ENCODE measurements at places on chromosomes 2 and 18.

DNA sequence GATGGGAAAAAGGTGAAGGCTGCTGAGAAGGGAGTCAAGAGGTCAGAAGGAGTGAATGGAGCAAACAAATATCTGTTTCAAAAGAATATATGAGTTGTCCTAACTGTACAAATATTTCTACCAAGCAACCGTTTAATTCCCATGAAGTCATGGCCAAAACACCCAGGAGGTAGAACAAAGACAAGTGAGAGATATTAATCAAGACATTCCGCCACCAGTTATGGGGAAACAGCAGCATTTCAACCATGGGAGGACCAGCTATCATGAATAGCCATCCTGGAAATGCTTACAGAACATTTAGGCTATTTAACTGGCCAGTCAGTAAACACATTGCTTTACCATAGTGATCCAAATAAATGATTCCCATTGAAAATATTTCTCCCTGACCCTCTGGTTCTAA lies 396.3 kb downstream of the IRS1 start:
- no peak for DNase-seq

- DNase-seq, result no peak
Measured at GRCh38 chr2:198321522-198322088, 517.2 kb downstream of the PLCL1 start.

DNA sequence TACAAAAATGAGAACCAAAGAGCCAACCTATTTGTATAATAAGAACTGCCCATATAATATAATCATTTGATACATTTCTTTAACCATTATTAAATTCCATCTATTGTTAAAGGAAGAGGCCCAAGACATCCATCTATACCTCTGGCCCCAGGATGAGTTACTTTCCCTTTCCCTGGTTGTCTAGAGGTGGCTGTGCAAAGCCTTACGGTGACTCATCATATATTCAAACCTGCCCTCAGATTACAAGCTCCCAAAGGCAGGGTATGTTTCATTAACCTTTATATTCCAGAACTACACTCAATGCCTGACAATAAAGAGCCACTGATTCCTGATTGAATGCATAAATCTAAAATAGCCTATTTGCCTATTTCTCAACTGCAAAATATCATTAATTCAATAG lies 105.8 kb upstream of the PID1 start:
- DNase-seq, result no peak

GRCh38 chr2:100054426-100054825 lies 88.0 kb downstream of the AFF3 start:
- DNase-seq, result no peak

DNA sequence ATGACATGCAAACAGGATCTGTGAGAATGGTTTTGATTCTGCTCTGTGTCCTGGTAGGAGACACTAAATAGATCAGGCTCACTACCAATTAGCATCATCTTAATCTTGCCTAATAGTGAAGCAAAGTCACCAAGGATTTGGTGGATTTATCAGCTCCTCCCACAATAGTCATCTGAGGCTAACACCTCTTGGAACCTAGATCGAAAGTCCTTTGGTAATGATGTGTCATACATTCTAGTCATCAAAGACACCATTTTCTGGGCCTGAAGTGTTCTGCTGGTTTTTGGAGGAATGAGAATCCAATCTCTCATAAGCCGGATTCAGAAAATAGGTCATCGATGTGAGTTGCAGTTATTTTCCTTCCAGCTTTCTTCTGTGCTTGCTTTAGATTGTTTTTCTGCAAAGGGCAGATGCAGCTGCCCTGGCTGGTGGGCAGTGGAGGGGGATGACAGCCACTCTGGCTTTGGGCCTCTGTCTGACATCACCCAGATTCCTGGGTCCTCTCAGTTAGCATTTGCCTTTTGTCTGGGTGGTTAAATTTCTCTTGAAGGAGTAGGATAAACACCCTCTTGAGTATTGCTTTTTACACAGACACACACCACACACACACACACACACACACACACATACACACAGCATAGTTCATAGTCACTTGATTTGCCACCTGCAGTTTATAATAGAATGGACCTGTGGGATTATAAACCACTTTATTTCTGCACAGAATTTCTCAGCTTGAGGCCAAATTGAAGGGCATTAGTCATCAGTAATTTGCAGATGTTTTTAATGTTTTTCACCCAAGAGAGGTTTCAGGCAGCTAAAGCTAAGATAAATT lies at the start of gene MYO3B:
Gene MYO3B (plus strand): TSS at position 198 of the 832 bp plus-strand sequence. CDS start 141 bp downstream, at position 339.
- DNase-seq, result peak; percentile 5

DNA sequence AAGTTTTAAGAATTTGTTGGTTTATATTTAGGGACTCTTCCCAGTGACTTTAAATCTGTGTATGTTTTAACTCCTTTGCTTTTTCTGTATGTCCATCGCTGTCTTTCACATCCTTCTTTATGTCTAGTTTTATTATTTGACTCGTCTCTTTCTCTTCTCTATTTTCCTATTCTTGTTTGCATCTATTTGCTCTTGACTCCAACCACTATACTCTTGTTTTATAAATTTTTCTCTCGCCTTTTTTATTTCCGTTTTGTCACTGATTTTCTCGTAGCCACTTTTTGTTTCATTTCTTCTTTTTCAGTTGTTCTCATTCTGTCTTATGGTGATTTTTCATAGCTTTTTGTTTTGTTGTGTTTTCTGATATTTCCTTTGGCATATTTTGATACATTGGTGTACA lies 170.5 kb upstream of the NETO1 start:
- no peak for DNase-seq

Data from NCI-H1105 treated with DMSO at 0.1 percent for 48 hours (cell line).